ENCODE measurements at places on chromosomes 12 and 14. TPM values are rescaled to one million over a fixed set of nuclear protein-coding genes. Genes with fewer than 3 reads are reported as not detected.

The CBLN3 gene
- 8.9 TPM for total RNA-seq

The MMP19 gene
- total RNA-seq: 6.0 TPM

The RNASE4 gene
- 44.0 TPM for total RNA-seq

The GSC gene
- total RNA-seq: 0.33 TPM

The TMTC1 gene
- total RNA-seq: 68.5 TPM

The SPIC gene
- total RNA-seq: not detected

DNA sequence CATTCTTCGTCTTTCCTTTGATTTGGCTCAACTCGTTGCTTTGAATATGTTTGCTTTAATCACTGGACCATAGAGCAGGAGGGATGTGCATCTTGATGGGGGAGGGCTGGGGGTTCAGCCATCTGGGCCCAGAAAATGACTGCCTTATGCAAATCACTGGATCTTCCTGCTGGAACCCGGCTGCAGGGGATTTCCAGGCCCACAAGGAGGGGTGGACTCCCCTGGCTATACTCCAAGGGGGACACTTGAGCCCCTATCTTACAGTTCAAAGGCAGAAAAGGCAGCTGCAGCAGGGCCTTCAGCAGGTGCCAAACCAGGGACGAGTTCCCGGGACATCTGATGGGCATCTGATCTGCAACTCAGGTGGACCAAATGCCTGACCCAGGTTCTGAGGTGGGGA lies 122.5 kb downstream of the DICER1 start:
- DNase-seq: no peak

- no peak for DNase-seq
These were observed 274.4 kb downstream of the LRIG3 start for GRCh38 chr12:58645946-58646345.

- no peak for DNase-seq
These were observed 14.0 kb upstream of the PCNX1 start for GRCh38 chr14:70893062-70893845.

- peak; percentile 96 for DNase-seq
These were observed 5.1 kb downstream of the CISTR start for GRCh38 chr12:53746592-53747092.

DNA sequence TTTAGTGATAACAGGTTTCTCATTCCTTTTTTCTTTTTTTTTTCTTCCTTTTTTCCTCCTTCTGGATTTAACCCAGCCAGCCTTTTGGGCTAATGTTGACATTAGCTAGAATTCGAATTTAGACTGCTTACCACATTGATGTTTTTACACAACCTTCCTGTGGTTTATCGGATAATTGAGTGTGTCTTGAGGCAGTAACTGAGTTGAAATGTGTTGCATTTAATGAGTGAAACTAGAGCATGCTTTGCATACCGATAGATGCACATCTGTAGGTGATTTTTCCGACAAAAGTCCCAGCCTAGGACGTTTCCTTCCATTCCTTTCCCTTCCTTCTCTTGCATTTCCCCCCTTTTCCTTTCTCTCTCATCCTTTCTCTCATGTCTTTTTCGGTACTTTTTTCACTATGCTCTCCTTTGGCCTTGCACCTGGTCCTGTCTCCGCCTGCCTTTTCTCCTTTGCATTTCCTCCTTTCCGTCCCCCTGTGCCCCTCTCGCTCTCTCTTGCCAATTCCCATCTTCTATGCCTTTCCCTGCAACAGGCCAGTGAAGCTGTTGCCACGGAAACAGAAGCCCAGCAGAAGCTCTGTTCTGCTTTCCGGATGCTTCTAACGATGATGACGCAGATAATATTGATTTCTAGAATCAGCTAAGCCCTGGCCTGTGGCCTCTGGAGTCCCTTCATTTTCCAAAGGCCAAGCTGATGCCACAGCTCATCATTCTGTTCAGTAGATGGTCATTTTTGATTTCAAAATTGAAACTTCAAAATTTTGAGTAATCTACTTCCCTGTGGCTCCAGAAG lies 76.1 kb downstream of the SLC25A47 start:
- DNase-seq: no peak

DNA sequence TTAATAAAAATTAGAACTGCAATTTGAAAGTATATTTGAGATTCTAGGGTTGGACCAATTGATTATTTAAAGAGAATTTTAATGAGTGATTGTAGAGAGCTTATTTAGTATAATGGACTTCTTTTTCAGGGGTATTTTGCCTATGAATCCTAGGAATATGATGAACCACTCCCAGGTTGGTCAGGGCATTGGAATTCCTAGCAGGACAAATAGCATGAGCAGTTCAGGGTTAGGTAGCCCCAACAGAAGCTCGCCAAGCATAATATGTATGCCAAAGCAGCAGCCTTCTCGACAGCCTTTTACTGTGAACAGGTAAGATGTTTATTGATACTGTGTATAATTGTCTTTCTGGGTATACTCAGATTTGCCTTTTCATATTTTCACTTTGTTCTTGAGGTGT lies 35.9 kb upstream of the KCNMB4 start:
- DNase-seq: no peak

- no peak for DNase-seq
These were observed 96.7 kb upstream of the PPP4R3A start for GRCh38 chr14:91606851-91607250.

DNA sequence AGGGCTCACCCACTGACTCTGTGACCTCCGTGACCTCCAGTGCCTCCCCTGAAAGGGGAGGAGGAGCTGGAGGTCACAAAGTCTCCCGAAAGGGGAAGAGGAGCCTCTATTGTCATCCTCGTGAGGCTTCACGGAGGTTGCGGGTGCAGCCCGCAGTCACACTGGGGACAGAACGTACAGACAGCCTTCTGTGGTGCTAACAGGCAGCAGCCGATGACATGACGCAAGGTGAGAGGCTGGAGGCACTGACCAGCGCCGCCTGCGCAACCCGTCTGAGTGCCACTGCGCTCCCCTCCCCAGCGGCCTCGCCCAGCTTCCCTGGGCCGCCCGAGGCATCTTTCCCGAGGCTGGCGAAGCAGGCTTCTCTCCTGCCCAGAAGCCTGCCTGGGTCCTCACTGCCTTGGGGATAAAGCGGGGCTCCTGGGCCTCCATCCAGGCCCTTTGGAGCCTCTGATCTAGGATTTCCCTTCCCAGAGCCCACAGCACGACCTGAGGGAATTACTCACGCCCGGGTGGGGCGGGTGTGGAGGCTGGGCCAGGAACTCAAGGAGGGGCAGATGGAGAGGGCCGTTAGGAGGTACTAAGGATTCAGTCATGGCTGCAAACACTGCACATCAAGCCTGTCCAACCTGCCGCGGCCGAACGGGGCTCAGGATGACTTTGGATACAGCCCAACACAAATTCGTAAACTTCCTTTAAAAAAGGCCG lies 12.3 kb upstream of the LBHD2 start:
- DNase-seq: peak; percentile 57

GRCh38 chr14:100789460-100790417 lies 36.2 kb upstream of the MEG3 start:
- DNase-seq: no peak

- no peak for DNase-seq
These were observed 71.4 kb downstream of the SLC41A2 start for GRCh38 chr12:104886418-104887401.

DNA sequence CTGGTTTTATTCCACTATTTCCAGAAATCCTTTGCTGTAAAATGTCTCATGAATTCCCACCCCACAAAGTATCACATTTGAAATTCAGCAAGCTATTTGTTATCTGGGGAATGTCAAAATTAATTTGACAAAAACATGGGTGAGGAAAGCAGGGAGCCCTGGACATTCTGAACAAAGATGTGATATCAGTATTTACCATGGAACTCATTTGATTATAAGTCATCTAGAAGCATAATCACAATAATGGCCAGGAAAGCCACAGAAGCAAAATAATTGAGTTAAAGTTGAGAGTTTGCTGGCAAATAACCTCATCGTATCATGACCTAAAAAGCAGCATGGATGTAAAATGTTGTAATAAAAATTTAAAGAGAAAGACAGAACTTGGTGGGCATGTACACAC lies 96.1 kb downstream of the ANO6 start:
- DNase-seq: no peak

DNA sequence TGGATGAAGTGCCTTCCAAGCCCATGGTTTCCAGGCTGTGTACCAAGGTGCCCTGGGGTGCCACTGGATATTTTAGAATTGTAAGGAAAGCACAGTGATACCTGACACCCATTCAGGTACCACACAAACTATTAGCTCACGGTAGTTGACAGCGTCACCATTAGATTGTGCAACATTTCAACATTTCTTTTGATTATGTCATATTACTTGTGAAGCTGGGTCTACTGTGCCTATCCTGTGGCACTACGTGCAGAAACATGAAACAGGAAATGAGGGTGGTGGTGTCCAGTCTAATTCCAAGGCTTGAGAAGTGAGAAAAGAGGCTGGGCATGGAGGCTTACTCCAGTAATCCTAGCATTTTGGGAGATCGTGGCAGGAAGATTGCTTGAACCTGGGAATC lies 75.5 kb upstream of the CPM start:
- DNase-seq: no peak

DNA sequence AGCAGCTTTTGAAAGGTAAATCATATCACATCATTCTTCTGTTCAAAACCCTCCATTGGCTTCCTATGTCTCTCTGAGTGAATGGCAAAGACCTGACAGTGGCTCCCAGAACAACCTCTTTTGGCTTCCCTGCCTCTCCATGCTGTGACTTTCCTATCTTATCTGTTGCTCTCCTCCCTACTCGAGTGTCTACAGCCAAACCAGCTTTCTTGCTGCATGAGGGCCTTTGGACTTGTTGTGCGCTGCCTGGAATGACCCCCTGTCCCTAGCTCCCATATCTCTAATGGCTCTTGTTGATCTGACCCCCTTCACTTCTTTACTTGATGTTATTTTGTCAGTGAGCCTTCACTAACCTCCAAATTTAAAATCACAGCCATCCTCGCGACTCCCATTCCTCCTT lies 2.5 kb downstream of the SYNE2 start:
- no peak for DNase-seq

DNA sequence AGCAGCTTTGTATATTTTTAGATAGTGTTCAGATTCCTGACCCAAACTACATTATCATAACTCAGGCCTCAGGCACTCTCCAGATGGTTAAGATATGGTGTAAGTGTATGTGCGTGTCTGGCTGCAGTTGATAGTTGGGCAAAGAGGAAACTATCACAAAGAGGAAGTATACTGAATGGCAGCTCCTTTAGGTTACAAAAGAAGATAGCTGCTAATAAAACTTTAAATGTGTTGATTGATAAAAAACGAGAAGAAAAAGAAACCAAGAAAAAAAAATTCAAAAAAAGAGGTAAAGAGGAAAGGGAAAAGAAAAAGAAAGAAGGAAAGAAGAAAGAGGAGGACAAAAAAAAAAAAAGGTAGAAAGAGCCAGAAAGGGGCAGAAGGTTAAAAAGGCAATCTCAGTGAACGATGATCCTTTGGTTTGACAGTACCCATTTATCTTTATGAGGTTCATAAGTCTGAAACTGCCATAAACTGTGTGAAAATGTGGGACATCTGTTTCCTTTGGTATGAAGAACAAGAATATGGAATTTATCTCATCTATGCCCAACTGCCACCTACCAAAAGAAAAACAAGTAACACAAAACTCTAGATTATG lies 42.2 kb downstream of the TAOK3 start:
- DNase-seq: no peak

DNA sequence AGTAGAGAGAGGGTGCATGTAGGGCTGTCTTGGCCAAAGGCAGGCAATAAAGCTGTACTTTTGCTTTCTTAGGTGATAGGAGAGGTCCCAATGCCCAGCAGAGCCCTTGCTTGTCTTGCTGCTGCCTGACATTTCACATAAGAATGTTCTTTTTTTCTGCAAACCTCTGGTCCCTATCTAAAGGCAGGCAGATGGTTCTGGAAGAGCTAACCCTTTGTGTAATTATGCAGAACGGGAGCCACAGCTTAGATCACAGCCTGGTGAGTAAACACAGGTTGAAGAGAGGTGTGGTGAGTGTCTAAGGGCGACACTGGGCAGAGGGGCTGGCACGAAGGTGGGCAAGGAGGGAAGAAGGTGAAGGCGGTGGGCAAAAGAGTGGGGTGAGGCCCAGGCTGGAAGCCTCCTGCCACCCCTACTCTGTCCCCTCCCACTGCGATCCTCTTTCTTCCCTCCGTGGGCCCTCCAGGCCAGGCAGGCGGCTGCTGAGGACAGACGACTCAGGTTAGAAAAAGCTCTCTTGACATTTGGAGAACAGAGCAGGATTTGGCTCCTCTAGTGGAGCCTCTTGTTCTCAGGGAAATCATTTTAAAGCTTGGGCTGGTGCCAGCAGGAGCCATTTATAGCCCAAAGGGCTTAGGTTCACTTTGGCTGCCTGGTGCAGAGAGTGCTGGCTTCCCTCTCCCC lies 42.8 kb downstream of the PRMT8 start:
- DNase-seq: peak; percentile 75

GRCh38 chr14:23557521-23557920 lies 1.4 kb downstream of the THTPA start:
- no peak for DNase-seq

DNA sequence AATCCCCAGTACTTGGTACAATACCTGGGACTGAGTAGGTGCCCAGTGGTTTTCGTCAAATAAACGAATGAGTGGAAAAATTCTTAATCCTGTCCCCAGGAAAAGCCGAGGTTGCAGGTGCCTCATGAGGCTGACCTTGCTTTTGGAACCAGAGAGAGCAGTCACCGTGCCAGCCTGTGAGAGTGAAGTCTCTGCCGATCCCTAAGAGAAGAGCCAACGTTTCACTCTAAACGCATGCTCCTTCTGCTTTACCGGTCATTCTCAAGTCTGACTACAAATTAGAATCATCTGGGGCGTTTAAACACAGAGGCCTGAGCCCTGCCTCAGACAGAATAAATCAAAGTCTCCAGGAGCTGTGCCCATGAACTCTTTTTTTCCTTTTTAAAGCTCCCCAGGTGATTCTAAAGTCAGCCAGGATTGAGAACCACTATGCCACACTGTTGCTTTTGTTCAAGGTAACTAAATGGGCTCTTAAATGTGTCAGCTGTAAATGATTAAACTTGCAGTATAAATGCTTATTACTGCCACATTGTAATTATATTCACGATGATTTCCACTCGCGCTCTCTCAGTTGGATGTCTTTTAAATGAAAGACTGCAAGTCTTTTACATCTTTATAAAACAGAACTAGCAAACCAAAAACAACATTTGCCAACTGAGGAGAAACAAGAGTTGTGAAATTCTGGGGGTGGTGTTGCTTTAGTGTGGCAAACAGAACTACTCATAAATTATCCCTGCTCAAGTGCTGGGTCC lies 26.9 kb downstream of the TCP11L2 start:
- DNase-seq: no peak

- DNase-seq: no peak
These were observed 136.0 kb upstream of the NOS1 start for GRCh38 chr12:117497407-117497806.

DNA sequence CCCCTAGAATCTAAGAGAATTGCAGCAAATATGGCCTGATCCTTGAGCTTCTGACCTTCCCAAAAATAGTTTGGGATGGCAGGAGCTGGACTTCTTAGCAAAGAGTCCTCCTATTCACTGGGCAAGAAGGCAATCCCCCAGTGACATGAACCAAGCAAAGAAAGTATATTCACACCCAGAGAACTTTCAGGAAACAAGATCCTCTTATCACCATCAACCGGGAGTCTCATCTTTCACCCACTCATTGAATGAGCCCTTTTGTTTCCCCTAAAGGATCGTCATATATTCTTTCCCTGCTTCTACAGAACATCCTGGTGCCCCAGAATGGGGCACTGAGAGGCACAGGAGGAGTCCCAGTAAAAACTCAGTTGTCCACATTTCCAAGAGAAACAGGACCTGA lies 19.7 kb downstream of the SPTB start:
- no peak for DNase-seq

GRCh38 chr12:113245695-113246477 lies 24.6 kb downstream of the TPCN1 start:
- DNase-seq: peak; percentile 92

- no peak for DNase-seq
These were observed 78.5 kb upstream of the EIF5 start for GRCh38 chr14:103255555-103255954.

All from sigmoid colon (tissue), 7 donors.